ENCODE measurements at places on chromosomes 5 and 9. TPM values are rescaled to one million over a fixed set of nuclear protein-coding genes. Genes with fewer than 3 reads are reported as not detected.
A peak's percentile ranks its signal among the peaks of the same experiment; 100 is the strongest.

- H3K4me1 ChIP-seq, result peaks cover 9% of the 10 kb centered on the region
- H3K27ac ChIP-seq, result no peak overlapping the region
- no peak overlapping the region for H3K4me3 ChIP-seq
- H3K36me3 ChIP-seq, result no peaks in the 10 kb centered on the region
- no peak for DNase-seq
These were observed 122.4 kb downstream of the TRIO start for GRCh38 chr5:14265570-14265969.

DNA sequence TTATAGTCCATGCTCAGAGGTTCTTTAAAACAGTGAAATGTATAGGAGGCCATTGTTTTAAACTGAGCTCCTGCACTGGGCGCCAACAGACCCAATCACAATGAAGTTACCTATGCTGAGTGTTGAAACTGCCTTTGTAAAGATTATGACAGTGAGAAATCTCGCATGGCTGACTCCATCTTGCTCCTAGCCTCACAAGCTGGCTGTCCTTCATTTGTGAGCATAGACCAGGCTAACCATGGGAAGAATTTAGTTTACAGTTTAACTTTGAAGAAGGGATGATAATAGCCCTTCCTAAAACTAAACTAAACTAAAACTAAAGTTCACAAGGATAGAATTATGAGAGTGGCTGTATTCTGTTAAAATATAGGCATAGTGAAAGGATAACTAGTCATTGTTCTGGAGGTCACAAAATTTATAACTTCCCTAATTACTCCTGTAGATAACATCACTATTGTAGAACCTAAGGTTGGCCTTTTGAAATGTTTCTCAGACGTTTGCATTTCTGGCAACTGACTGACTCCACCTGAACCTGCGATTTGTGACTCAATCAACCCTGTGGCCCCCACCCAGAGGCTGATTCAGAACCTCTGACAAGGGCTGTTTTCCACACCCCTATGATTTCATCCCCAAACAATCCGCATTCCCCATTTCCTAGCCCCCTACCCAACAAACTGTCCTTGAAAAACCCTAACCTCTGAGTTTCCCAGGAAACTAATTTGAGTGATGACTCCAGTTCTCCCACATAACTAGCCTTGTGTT, 59.1 kb downstream of the HMHB1 start:
- no peaks in the 10 kb centered on the region for H3K36me3 ChIP-seq
- H3K27me3 ChIP-seq, result no peaks in the 10 kb centered on the region
- H3K4me3 ChIP-seq, result no peak overlapping the region
- DNase-seq, result no peak
- no peaks in the 10 kb centered on the region for H3K4me1 ChIP-seq

GRCh38 chr5:68479524-68479923, 264.0 kb downstream of the PIK3R1 start:
- H3K36me3 ChIP-seq, result no peaks in the 10 kb centered on the region
- no peaks in the 10 kb centered on the region for H3K27me3 ChIP-seq
- no peak overlapping the region for H3K27ac ChIP-seq
- no peak for DNase-seq
- no peak overlapping the region for H3K4me3 ChIP-seq
- no peaks in the 10 kb centered on the region for H3K4me1 ChIP-seq

DNA sequence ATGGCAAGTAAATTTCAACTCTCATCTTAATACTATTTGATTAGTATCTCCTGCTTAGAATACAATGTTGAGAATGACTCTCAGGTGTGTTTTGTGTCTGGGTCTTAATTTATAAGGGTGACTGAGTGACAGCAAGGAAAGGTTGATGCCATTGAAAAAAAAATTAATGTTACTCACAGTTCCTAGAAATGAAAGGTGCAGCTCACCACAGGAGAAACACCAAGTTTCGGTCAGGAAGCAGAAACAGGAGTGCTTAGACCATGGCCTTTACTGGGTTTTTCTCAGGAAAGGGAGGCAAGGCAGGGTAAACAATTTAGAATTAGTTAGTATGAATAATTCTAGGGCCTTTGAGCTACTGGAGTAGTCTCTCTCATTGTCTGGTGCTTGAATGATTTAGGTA, 159.2 kb upstream of the C9orf72 start:
- DNase-seq, result no peak
- no peaks in the 10 kb centered on the region for H3K27me3 ChIP-seq
- H3K4me1 ChIP-seq, result peaks cover 8% of the 10 kb centered on the region
- no peak overlapping the region for H3K4me3 ChIP-seq
- H3K36me3 ChIP-seq, result no peaks in the 10 kb centered on the region

DNA sequence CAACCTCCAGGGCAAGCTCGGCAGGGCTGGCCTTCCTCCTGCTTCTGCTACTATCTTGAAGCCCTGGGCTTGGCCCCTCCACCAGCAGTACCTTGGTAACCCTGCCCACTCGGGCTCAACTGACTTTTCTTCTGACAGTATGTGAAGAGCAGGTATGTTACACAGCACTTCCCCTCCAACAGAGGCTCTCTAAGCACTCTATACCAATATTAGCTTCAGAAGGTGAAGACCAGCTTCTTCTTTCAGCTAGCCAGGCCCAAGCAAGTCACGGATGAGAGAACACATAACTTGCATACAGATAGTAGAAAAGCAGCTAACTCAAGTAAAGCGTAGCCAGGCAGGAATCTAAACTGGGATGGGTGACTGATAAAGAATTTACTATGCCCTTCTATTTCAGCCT, 64.3 kb downstream of the FEM1C start:
- H3K36me3 ChIP-seq, result no peaks in the 10 kb centered on the region
- no peak overlapping the region for H3K27ac ChIP-seq
- H3K4me1 ChIP-seq, result no peaks in the 10 kb centered on the region
- no peaks in the 10 kb centered on the region for H3K27me3 ChIP-seq

DNA sequence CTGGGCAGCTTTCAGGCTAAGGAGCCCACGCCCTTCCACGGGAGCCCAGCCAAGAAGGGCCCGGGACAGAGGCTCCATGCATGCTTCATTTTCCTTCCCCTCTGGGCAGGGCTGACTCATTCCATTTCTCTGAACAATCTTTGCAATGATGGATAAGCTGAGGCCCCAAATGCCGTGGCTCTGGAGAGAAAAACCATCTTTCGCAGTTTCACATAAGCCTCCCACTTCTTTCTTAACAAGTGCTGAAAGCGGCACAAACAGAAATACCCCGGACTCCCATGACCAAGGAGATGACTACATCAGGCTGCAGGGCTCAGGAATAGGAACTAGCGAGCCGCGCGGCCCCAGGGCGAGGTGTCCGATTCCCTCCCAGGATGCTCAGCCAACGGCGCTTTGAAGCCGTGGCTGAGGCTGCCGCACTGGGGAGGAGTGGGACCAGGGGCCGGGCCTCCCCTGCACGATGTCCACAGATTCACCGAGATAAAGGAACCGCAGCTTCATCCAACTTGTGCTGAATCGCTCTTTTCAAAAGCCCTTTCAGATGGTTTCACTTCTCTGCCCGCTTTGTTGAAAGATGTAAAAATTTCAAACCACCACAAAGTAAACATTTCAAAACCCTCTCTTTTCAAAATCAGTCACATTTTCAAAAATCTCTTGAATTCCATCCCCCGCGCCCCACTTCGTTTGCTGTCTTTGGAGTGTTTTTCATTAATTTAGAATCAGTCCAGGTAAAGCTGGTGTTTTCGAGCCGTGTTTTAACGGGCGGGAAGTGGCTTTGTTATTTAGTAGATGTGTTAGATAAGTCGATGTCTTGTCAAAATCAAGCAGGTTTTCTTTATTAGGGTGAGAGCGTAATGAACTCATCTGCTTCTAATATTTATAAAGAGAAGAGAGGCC, 96.5 kb upstream of the LMX1B start:
- peak overlapping the region; percentile 78 for H3K27ac ChIP-seq
- peak; percentile 64 for DNase-seq
- H3K36me3 ChIP-seq, result no peaks in the 10 kb centered on the region
- H3K27me3 ChIP-seq, result peaks cover 4% of the 10 kb centered on the region
- peaks cover 5% of the 10 kb centered on the region for H3K4me1 ChIP-seq
- H3K4me3 ChIP-seq, result no peak overlapping the region

- H3K4me3 ChIP-seq, result no peak overlapping the region
- no peaks in the 10 kb centered on the region for H3K27me3 ChIP-seq
- DNase-seq, result no peak
- no peak overlapping the region for H3K27ac ChIP-seq
- no peaks in the 10 kb centered on the region for H3K4me1 ChIP-seq
These were observed 18.6 kb downstream of the GOLGA2 start for GRCh38 chr9:128257086-128257825.

DNA sequence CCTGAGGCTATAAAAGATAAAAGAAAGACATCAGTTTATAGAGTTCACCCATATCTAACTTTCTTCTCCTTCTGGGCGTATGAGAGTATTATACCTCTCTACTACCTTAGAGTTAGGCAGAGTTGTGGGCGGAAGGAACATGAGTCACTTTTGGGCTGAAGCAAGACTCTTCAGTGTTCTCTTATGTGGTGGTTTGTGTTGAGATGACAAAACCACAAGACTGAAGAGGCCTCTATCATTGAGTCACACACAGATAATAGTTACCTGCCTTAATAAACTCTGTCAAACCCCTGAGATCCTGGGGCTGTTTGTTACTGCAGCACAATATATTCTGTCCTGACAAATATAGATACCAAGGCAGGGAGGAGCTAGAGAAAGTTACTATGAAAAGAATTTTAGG, 184.2 kb downstream of the EFNA5 start:
- no peaks in the 10 kb centered on the region for H3K36me3 ChIP-seq
- no peak overlapping the region for H3K27ac ChIP-seq
- no peak overlapping the region for H3K4me3 ChIP-seq
- H3K27me3 ChIP-seq, result no peaks in the 10 kb centered on the region

DNA sequence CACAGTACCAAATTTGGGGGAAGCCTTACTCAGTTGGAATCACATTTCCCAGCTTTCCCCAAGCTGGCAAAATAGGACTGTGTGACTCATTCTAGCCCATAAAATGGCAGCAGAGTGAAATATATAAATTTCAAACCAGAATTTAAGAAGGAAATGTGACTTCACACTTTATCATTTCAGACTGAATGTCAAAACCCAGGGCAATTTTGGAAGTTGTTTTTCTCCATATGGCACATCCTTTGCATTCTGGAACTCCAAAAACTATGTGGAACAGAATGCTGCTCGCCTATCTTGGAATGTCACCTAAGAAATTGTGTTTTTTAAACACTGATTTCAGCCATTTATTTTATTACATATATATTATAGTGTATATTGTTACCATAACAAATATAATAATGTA, 424.7 kb upstream of the ST8SIA4 start:
- no peak overlapping the region for H3K27ac ChIP-seq
- no peak for DNase-seq
- no peaks in the 10 kb centered on the region for H3K27me3 ChIP-seq

DNA sequence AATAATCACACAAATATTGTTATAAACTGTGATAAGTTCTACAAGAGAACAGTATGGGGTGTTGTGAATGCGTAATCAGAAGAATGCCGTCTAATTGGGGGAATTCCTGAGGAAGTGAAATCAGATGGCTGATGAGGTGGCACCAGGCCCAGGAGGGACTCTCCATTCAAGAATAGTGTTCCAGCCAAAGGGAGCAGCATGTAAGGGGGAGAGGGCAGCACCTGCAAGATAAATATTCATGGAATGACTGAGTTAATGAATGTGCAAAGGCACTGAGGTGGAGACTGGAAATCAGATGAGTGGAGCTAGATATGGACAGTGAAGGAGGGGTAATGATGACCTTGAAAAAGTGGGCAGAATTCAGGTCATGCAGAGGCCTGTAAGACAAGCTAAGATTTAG, 250.6 kb downstream of the ARRDC3 start:
- no peak overlapping the region for H3K4me3 ChIP-seq
- no peak for DNase-seq
- no peak overlapping the region for H3K27ac ChIP-seq
- H3K36me3 ChIP-seq, result no peaks in the 10 kb centered on the region

GRCh38 chr5:20446121-20446520, 458.1 kb upstream of the CDH18 start:
- no peak overlapping the region for H3K4me3 ChIP-seq
- H3K4me1 ChIP-seq, result no peaks in the 10 kb centered on the region
- no peaks in the 10 kb centered on the region for H3K27me3 ChIP-seq
- no peaks in the 10 kb centered on the region for H3K36me3 ChIP-seq
- no peak for DNase-seq
- no peak overlapping the region for H3K27ac ChIP-seq

DNA sequence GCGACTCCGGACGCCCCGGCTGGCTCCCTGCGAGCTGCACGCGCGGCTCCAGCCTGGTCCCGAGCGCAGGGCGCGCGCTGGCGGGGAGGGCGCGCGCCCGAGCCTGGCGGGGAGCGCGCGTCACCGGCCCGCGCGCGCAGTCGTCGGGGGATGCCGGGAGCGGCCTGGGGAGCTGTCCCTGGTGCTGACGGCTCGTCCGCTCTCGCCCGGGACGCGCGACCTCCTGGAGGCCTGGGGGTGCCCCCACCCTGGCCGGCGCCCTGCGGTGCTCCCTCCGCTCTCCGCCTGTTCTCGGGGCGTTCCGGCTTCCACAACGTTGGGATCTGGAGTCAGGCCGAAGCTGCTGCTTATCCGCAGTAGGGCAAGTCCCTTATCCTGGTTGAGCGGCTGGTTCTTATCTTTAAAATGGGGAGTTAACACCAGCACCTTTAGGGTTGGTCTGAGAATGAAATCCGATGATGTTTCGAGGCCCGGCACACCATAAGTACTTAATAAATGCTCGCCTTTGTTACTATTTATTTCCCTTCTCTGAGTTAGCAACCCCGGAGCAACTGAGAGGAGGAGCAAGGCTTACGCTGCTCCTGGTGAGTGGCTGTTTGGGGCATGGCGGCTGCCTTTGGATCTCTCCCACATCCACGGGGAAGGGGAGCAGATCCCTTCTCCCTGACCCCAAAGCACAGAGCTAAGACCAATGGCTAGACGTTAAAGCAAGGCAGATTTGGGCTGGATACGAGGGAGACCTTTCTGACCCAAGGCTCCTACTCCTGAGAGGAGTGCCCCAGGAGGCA, at the start of gene FAM163B:
Gene FAM163B, minus strand, starts transcription at position 79 of the 788 bp plus-strand sequence. CDS start 29,166 bp downstream, outside the sequence.
- no peaks in the 10 kb centered on the region for H3K36me3 ChIP-seq
- peak; percentile 88 for DNase-seq
- H3K27ac ChIP-seq, result no peak within 1 kb of the TSS
- H3K4me1 ChIP-seq, result no peaks in the 10 kb centered on the region
- H3K4me3 ChIP-seq, result no peak within 1 kb of the TSS

GRCh38 chr9:94014066-94014654, 59.0 kb upstream of the BARX1 start:
- peaks cover 30% of the 10 kb centered on the region for H3K4me1 ChIP-seq
- no peak overlapping the region for H3K27ac ChIP-seq
- no peak overlapping the region for H3K4me3 ChIP-seq
- H3K27me3 ChIP-seq, result no peaks in the 10 kb centered on the region
- peak; percentile 43 for DNase-seq

DNA sequence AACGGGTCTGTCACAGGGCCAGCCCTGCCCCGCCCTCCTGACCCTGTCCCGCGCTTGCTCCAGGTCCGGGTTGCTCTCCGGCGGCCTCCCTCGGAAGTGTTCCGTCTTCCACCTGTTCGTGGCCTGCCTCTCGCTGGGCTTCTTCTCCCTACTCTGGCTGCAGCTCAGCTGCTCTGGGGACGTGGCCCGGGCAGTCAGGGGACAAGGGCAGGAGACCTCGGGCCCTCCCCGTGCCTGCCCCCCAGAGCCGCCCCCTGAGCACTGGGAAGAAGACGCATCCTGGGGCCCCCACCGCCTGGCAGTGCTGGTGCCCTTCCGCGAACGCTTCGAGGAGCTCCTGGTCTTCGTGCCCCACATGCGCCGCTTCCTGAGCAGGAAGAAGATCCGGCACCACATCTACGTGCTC, 4.2 kb downstream of the B4GALT7 start:
- H3K4me3 ChIP-seq, result no peak overlapping the region
- peaks cover 3% of the 10 kb centered on the region for H3K36me3 ChIP-seq
- DNase-seq, result no peak
- no peaks in the 10 kb centered on the region for H3K27me3 ChIP-seq

Gene PCDHGC4
- total RNA-seq, result 8.7 TPM

Gene LHX3
- not detected for total RNA-seq

Gene HRH2
- total RNA-seq, result 8.4 TPM

Gene SLC46A2
- 15.6 TPM for total RNA-seq

Gene BTF3
- total RNA-seq, result 370 TPM

Gene SAXO1
- total RNA-seq, result 0.54 TPM

Gene FAM13B
- 63.6 TPM for total RNA-seq

Gene CDH18
- total RNA-seq, result not detected
